ENCODE measurements at places on chromosomes 1 and 21. TPM values are rescaled to one million over a fixed set of nuclear protein-coding genes. Genes with fewer than 3 reads are reported as not detected.

GRCh38 chr1:37634244-37634991, at the start of gene RSPO1:
Gene RSPO1, minus strand, starts transcription at chr1:37634892. Its CDS starts 5,231 bp downstream, at chr1:37629661.
- DNase-seq: no peak
- no peak within 1 kb of the TSS for H3K27ac ChIP-seq
- H3K4me1 ChIP-seq: no peaks in the 10 kb centered on the region
- H3K27me3 ChIP-seq: no peaks in the 10 kb centered on the region

GRCh38 chr1:228036701-228037231, 30.0 kb downstream of the WNT3A start:
- DNase-seq: peak; percentile 12
- H3K4me3 ChIP-seq: no peak overlapping the region
- no peaks in the 10 kb centered on the region for H3K4me1 ChIP-seq
- H3K27ac ChIP-seq: no peak overlapping the region

DNA sequence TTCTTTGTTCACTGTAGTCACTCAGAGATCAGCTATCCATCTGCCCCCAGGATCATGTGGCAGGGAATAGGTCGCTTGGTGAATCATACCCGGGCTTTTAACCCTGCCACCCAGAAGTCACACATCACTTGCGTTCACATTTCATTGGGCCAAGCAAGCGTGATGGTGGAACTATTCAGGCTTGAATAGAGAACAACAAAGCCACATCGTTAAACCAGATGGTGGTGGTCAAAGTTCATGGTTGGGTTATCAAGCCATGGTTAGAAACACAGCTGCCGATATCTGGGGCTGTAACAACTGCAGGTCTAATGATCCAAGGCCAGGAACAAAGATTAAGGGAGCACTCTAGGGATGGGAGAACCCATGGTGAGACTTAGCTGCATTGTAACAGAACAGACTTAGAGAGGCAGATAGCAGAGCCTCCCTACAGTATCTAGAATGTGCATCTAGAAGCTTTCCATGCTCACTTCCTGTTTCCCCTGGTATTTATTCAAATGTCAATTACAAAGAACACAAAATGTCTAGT, 40.0 kb upstream of the PTPRC start:
- H3K4me1 ChIP-seq: no peaks in the 10 kb centered on the region
- no peak for DNase-seq
- no peak overlapping the region for H3K27ac ChIP-seq
- no peaks in the 10 kb centered on the region for H3K36me3 ChIP-seq
- H3K27me3 ChIP-seq: no peaks in the 10 kb centered on the region
- H3K4me3 ChIP-seq: no peak overlapping the region

DNA sequence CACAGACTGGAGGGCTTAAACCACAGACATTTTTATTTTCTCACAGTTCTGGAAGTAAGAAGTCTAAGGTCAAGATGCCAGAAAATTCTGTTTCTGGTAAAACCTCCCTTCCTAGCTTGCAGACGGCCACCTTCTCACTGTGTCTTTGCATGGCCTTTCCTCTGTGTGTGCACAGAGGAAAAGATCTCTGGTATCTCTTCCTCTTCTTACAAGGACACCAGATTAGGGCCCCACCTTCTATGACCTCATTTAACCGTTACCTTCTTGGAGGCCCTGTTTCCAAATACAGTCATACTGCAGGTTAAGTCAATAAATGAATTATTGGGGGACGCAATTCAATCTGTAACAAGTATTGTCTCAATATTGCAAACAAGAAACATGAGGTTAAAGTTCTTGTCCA, 63.0 kb upstream of the PRDX6 start:
- no peaks in the 10 kb centered on the region for H3K27me3 ChIP-seq
- DNase-seq: no peak
- H3K4me3 ChIP-seq: no peak overlapping the region
- no peaks in the 10 kb centered on the region for H3K36me3 ChIP-seq
- H3K27ac ChIP-seq: no peak overlapping the region

DNA sequence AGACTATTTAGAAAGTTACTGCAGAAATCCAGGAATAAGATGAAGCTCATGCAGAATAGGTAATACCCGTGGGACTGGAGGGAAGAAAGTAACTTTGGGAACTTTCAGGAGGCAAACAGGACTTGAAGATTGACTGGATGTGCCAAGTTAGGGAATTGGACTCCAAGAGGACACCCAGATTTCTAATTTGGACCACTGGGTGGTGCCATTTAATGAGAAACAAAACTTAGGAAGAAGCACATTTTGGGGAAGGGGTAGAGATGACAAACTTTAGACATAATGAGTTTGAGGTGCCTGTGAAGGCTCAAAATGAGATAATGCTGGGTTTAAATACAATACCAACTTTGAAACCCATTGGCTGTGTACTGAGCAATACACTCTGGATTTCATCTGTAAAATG, 3.3 kb upstream of the B4GALT3 start:
- no peaks in the 10 kb centered on the region for H3K27me3 ChIP-seq
- no peaks in the 10 kb centered on the region for H3K4me1 ChIP-seq
- no peak overlapping the region for H3K27ac ChIP-seq
- H3K36me3 ChIP-seq: no peaks in the 10 kb centered on the region
- no peak overlapping the region for H3K4me3 ChIP-seq
- DNase-seq: no peak

Gene GABPB2
- 16.0 TPM for total RNA-seq
